CD4-positive, alpha-beta T cell (primary cell): ENCODE measurements at places on chromosomes 12 and 14. TPM values are rescaled to one million over a fixed set of nuclear protein-coding genes. Genes with fewer than 3 reads are reported as not detected.

Gene TAS2R13
- total RNA-seq: 0.41 TPM

Gene FAM181A
- not detected for total RNA-seq

Gene KRT85
- total RNA-seq: not detected

GRCh38 chr12:75774261-75775052 lies 257.1 kb downstream of the PHLDA1 start:
- DNase-seq: no peak
